ENCODE measurements at places on chromosomes 3 and 15. TPM values are rescaled to one million over a fixed set of nuclear protein-coding genes. Genes with fewer than 3 reads are reported as not detected.

The CALML4 gene
- 7.2 TPM for total RNA-seq

The TRANK1 gene
- 1.2 TPM for total RNA-seq

The GOLGA6D gene
- total RNA-seq, result not detected

The CLDN16 gene
- total RNA-seq, result 0.03 TPM

The RAD54L2 gene
- 3.5 TPM for total RNA-seq

The ULK3 gene
- 35.9 TPM for total RNA-seq

The SLC6A20 gene
- 0.01 TPM for total RNA-seq
